ENCODE measurements at places on chromosomes 7 and 10.
A peak's percentile ranks its signal among the peaks of the same experiment; 100 is the strongest.

GRCh38 chr7:50207251-50207564 is 97.3 kb upstream of the IKZF1 start:
- no peak for DNase-seq

DNA sequence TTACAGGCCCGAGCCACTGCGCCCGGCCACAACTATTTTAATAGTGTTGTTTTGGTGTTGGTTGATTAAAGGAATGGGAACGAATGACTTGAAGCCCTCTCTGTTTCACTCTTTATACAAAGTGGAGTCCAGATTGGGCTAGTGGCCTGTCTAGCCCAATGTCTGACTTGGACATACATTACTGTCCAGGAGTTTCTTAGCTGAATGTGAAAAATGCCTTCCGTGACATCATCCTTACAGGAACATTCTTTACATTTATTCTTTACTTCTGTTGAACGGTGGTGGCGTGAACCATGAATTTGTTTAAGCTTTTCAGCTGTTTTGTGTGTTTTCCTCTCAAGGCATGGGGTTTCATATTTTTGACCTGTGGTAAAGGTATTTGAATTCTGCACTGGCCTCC is 67.9 kb downstream of the DAGLB start:
- no peak for DNase-seq

DNA sequence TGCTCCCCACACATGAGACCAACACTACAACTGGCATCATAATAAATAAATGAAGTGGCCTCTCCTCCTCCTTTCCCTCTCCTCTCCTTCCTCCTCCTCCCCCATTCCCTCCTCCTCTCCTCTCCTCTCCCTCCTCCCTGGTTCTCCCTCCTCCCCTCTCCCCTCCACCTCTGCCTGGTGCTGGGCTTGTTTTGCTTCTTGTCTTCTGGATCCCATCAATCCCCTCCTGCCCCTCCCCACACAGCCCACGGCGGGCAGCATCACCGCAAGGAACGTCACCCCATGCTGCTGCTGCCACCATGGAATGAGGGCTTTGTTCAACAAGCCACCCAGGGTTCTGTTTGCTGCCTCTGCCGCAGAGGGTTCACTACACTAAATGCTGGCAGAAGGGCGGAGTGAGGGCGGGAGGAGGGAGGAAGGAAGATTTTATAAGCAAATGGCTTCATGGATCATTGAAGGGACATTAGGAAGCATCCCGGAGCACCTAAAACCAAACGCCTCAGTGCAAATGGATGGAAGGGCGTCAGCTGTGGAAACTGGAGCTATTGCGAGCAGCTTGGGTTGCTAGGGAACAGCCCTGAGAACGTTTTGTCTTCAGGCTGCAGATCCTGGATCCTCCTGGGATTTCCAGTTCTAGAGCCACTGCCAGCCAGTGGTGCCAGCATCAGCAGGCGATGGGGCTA is 379.7 kb upstream of the ZMIZ1 start:
- peak; percentile 41 for DNase-seq

DNA sequence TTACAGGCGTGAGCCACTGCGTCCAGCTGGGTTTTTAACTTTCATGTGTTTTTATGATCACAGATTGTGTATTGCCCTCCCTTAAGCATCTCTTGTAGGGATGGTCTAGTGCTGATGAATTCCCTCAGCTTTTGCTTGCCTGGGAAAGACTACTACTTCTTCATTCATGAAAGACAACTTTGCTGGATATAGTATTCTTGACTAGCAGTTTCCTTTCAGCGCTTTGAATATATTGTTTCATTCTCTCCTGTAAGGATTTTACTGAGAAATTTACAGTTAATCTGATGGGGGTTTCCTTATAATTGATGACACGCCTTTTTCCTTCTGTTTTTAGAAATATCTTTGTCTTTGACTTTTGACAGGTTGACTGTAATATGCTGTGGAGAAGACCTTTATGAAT is 33.2 kb downstream of the STK31 start:
- DNase-seq, result no peak

DNA sequence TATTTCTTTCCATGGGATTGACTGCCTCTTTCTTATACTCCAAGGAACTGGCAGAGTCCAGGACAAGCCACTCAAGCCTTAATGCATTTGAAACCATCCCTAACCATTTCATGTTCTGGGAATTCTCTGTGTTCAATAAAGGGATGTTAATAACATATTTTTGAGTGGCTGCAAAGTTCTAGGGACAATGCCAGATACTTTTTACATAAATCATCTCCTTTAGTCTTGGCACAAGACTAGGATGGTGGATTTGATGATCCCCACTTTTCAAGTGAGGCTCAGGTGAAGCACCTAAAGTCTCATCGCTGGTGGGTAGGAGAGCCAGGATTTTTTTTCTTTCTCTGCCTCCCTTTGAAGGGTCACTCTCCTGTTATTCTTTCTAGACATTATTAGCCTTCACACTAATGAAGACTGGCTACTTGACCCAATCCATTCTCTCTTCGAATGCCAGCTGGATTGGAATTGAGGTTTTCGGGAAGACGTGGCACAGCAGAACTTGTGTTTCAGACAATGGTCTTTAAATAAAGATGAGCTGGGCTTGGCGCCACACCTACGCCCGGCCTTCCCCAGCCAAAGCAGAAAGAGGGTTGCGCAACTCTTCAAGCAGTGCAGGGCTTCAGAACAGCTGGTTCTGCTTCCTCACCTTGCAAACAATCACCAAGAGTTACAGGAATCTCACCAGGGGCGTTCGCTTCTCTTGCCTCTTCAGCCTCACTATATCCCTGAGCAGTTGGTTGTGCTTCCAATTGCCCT is 73.8 kb upstream of the BMPER start:
- peak; percentile 26 for DNase-seq

DNA sequence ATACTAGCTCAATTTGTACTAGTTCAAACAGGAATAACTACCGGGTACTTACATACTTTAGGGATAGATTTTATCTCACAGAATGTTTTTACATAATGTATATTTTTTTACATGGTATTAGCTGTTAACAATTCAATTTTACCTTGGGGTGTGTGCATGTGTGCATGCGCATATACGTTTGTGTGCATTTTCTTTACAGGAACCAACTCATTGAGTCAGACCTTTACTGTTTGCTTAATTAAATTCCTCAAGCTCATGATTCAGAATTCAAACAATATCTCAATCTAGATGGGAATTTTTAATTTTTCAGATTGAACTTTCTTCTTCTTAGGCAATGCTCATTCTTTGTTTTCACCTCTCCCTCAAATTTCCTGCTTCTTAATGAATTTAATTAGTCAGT is 24.7 kb upstream of the WASL start:
- no peak for DNase-seq

- DNase-seq, result no peak
Measured at GRCh38 chr10:33523236-33523792, 188.8 kb upstream of the NRP1 start.

GRCh38 chr7:156659961-156660360 is 19.4 kb downstream of the RNF32 start:
- no peak for DNase-seq

DNA sequence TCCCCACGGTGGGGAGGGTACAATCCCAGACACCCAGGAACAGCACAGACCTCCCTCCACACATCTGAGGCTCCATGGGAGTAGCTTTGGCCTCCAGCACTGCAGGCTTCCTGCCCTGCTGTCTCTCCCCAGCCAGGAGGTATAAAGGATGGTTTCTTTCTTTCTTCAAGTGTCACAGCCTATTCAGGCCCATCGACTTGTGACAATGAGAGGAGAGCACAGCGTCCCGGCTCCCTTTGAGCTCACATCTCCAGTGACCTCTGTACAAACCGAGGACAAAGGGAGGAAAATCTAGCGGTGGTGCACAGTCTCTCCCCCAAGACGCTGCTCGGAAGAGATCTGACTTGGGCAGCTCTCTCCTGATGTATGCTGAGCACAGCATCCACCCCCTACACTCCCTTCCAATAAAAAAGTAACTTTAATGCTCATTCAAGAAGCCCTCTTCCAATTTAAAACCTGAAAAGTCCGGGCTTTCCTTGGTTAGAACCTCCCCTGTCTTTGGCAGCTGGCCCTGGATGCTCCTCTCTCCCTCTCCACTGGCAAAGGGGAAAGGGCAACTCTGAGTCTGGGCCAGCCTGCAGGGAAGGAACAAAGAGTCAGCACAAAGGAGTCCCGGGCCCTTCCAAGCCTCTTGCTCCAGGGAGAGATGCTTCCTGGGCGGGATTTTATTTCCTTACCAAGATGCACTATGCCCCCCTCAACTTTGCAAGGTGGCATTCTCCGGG is 18.0 kb downstream of the CHST15 start:
- no peak for DNase-seq

DNA sequence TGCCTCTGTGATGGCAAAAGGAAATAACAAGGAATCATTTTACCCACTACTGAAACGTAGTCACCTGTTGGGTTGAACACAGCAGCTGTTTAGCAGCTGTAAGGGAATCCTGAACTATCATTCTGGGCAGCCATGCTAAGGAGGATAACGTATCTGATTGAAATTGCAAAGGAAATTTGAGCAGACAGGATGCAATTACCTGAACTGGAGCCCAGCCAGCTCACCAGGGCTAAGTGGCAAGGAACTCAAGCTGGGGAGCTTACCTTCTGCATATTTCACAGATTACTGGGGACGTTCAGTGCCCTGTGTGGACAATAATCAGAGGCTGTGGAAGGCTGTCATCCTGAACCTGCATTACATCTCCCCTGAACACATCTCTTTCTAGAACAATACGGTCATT is 650.5 kb downstream of the SORCS3 start:
- no peak for DNase-seq

DNA sequence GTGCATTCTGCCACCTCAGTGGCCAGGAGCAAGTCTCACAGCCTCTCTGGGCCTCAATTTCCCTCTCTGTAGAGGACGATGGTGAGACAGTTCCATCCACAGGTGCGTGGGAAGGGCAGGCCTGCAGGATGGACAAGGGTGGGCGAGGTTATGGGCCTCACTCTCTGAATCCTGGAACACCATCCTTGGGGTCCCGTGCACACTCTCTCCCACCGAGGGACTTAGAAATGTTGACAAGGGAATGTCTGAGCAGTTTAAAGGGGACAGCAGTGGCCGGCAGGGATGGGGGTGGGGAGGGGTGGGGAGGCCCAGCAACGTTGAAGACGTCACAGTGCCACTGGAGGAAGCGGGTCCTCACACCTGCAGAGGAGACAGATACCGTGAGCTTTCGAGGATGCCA is 111.5 kb downstream of the FOXL3 start:
- DNase-seq, result no peak

GRCh38 chr7:89927762-89928161 is 226.5 kb upstream of the STEAP1 start:
- DNase-seq, result no peak

DNA sequence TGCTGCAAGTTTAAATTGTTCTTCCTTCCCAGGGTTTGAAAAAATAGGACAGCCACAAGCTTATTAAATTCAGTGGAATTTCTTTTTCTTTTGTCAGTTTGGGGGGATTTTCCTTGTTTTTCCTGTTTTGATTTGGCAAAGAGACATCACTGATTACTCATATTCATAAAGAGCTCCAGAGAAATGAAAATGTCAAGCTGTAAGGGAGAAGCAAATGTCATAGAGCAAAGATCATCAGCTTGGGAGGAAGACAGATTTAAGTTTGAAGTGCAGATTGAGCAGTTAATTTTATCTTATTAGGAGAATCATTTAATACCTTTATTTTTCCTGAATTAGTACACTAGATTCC is 255.8 kb upstream of the PHYHIPL start:
- no peak for DNase-seq

Measured in NCI-H524 (cell line).